ENCODE measurements at places on chromosomes 12 and 14.
A peak's percentile ranks its signal among the peaks of the same experiment; 100 is the strongest.

DNA sequence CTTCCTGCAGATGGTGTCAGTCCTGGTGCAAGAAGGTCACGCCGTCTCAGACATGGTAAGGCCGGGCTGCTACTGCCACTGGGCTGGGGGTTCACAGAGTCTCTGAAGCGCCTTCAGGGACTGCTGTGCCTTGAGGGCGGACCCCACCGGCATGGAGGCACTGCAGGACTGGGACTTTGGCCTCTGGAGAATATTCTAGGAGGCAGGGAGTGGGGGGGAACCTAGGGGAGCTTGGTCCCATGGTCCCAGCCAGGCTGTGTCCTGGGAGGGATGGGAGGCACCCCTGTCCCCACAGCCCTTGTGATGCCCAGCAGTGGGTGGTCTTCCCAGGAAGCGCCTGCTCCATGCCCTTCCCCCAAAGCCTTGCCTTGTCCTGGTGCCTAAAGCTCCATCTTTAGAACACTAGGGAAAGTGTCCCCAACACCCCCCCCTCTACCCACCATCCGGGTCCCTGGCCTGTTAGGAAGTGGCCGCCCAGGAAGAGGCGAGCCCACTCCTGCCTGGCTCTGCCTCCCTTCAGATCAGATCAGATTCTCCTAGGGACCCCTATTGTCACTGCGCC lies 1.5 kb downstream of the AMN start:
- no peak for DNase-seq

DNA sequence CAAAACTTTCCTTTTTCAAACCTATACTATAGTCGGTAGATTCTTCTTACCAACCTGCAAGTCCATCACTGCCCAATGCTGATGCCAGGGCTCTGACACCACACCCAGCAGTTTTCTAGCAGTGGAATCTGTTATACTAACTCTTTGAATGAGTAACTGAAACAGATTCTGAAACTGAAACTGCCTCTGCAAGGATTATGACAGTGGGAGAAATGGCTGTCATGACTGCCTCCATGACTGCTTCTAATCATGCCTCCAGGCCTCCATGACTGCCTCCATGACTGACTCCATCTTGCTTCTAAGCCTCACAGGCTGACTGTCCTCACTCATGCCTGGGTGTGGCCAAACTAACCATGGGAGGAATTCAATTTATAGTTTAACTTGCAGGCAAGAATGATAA lies 29.4 kb upstream of the OXA1L start:
- no peak for DNase-seq

DNA sequence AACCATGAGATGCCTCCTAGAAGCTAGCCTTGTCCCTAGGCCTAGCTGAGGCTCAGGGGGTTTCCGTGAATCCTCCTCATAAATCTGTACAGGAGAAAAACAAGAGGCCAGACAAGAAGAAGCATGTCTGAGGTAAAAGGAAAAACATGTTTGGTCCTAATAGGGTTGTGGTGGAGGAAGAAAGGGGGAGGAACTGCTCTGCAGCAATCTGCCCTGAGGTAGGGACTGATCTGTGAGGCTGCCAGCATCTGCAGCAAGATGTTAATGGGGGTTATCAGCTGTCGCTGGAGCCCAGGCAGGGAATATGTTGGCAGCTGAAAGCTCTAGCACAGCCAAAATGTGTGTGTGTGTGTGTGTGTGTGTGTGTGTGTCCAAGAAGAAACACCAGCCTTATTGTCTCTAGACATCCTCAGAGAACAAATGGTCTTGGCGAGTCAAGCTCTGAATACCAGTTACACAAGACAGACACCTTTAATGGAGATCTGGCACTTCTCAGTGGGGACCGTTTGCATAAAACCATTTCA lies 218.5 kb downstream of the NUAK1 start:
- DNase-seq = no peak

DNA sequence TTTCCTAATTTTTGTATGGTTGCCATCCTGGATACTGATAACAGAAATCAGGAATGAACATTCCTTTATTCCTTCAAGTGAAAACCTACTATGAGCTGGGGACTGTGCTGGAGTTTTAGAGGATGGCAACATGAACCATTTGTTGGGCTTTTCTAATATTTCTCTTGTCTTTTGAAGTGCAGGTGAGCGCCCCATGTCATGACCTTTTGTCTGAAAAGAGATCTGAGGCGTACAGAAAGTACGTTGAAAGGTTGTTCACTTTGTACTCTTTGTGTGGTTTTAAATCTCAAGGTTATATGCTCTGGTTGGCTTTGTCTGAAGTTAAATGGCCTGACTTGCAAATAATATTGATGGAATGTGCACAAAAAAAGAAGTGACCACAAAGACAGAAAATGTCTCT lies 79.0 kb downstream of the GAS2L3 start:
- DNase-seq = no peak

- DNase-seq = no peak
Measured at GRCh38 chr12:50249464-50250182, 33.7 kb downstream of the LIMA1 start.

DNA sequence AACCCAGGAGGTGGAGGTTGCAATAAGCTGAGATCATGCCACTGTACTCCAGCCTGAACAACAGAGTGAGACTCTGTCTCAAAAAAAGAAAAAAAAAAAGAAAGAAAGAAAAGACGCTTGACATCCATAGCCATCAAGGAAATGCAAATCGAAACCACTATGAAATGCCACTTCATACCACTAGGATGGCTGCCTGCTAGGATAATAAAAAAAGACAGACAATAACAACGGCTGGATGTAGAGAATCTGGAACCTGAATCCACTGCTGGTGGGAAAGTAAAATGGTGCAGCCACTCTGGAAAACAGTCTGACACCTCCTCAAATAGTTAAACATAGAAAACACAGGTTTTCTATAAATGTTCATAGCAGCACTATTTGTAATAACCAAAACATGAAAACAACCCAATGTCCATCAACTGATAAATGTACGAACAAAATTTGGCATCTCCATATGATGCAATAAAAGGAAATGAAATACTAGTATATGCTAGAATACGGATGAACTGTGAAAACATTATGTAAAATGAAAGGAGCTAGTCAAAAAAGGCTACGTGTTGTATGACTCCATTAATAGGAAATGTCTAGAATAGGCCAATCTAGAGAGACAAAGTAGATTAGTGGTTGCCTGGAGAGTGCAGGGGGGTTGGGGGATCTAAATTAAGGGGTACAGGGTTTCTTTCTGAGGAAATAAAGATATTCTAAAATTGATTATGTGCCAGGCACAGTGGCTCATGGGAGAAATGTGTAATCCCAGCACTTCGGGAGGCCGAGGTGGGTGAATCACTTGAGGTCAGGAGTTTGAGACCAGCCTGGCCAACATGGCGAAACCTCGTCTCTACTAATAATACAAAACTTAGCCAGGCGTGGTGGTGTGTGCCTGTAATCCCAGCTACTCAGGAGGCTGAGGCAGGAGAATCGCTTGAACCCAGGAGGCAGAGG lies 9.7 kb downstream of the WSB2 start:
- DNase-seq = peak; percentile 45

DNA sequence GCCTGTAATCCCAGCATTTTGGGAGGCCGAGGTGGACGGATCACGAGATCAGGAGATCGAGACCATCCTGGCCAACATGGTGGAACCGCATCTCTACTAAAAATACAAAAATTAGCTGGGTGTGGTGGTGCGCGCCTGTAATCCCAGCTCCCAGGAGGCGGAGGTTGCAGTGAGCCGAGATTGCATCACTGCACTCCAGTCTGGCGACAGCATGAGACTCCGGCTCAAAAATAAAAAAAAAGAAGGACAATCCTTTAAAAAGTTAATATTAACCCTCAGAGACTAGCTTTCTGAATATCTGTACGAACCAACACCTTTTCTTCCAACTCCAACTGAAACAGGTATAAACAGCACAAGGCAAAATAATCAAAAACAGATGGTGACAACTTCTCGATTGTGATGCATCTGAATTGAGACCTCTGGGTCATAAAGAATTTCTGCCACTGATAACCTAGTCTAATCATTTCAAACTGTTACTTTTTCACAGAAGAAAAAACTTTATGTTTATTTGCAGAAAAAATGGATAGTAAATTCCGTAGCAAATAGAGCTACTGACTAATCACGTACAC lies 27.8 kb downstream of the CLIP1 start:
- peak; percentile 21 for DNase-seq

- peak; percentile 2 for DNase-seq
Measured at GRCh38 chr14:22226381-22226780, 362.6 kb downstream of the DAD1 start.

DNA sequence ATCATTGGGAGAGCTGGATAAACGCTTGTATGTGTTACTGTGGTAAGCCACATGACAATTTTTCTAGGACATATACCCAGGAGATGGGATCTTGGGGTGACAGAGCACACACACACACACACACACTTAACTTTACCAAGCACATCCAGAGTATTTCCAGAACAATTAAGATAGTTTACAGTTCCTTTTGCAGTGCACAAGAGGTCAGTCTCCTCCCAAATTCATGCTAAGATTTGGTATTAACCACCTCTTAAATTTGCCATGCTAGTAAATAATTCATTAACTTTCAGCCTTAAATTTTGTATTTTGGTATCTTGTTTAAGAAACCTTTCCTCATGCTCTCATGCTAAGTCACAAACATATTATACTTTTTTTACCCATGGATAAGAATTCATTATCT lies 33.9 kb upstream of the LIMA1 start:
- DNase-seq = peak; percentile 18

DNA sequence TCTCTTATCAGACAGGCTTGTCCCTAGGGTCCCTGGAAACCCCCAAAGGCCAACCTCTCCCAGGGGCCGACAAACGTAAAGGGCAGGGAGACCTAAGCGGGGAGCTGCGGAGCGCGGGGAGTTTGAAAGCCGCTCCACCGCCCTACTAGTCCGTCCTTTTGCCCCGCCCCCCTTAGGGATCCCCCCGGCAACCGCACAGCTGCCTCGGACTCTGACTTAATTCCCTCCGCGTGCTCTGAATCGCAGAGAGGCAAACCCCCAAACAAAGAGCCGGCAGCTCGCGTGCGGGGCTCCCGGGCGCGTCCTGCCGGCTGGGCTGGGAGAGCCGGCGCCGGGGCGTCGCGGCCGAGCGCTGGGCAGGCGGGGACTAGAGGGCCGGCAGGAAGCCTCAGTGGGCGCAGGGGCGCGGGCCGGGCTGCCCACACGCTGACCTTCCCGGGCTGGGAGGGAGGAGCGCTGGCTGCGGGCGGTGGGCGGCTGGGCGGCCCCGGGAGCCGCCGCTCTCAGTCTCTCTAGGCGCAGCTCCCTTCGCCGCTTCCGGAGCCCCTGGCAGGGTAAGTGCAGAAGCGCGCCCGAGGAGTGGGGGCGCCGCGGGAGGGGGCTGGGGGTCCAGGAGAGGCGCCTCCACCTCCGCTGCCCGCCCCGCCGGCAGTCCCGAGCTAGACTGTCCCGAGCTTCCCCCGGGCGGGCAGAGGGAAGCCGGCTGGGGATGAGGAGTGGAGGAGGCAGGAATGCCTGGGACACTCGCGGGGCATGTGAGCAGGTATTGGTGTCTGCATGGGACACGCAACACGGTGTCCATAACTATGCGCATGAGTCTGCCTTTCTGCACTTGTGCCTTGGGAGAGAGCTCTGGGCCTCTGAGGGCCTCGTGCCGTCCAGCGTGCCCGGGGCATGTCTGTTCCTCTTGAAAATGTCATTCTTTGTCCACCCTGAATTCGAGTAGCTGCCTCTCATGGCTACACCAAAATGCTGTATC lies at the start of gene TSPAN11:
Gene TSPAN11 (plus strand): TSS at position 506 of the 979 bp plus-strand sequence. CDS start 27,244 bp downstream, outside the sequence.
- peak; percentile 81 for DNase-seq

DNA sequence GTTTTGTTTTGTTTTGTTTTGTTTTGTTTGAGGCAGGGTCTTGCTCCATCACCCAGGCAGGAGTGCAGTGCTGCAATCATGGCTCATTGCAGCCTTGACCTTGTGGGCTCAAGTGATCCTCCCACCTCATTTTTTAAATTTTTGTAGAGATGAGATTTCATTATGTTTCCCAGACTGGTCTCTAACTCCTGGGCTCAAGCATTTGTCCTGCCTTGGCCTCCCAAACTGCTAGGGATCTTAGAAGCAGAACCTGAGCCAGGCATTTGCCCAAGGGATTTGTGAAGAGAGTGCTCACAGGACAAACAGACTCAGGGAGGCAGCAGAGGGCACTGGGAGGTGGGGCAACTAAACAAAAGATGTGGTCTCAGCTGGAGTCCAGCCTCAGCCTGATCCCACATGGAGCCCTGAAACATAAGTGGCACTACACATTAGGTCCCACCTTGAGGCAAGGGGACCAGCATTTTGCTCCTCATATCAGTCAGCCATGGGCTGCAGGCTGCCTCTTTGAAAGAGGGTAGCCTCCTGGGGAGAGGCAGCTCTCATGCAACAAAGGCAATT lies 86.2 kb upstream of the CMKLR1 start:
- peak; percentile 42 for DNase-seq

DNA sequence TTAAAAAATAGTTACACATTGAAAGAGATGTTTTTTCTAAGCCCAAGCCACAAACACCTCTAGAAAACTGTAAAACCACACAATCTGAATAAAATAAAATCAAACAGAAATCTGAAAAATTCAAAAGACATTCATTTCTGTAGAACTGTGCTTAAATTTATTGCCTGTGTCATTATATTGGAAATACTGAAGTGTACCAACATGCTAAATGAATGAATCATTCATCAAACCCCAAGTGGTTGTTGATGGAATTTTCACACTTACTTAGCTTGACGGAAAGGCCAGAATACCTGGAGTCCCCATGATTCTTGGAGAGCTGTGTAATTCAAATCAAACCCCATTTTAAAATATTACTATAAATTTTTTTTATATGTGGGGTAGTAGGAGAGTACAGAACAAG lies 2.7 kb downstream of the KITLG start:
- peak; percentile 67 for DNase-seq

DNA sequence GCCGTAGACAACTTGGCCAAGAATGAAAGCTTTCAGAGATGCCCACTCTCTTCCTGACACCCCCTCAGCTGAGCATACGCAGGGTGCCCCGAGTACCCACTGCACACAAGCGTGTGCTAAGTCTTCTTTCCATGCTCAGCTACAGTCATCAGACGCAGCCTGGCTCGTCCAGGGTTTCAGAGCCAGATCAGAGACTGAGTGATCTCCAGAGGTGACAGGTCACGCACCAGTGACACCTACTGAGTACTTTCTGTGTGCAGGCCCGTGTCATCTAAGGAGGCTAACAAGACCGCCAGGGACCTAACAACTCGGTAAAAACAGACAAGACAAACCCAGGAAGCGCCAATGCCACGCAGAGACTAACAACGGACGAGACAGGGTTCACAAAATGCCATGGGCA lies 25.1 kb downstream of the STX2 start:
- no peak for DNase-seq
